ENCODE measurements at places on chromosomes 1 and 21. TPM values are rescaled to one million over a fixed set of nuclear protein-coding genes. Genes with fewer than 3 reads are reported as not detected.

Gene SAMD11
- total RNA-seq: not detected

Gene ADAMTS4
- total RNA-seq: 0.30 TPM

Gene S100A12
- total RNA-seq: not detected

Gene WNT2B
- total RNA-seq: not detected

Gene KCNE2
- total RNA-seq: not detected

Gene FAM72C
- total RNA-seq: 17.5 TPM

Gene TRIM67
- total RNA-seq: not detected

Gene LMOD1
- total RNA-seq: not detected

Gene OR2L13
- not detected for total RNA-seq

Gene RGS16
- 10.2 TPM for total RNA-seq

Gene ZBTB37
- 10.1 TPM for total RNA-seq

Gene XKR8
- 6.6 TPM for total RNA-seq

Gene G0S2
- 0.89 TPM for total RNA-seq

Gene RCAN3
- 61.0 TPM for total RNA-seq

Gene ASAP3
- 0.75 TPM for total RNA-seq

Gene GUK1
- total RNA-seq: 247 TPM

Gene NR5A2
- not detected for total RNA-seq

Gene LCE6A
- not detected for total RNA-seq

Gene LRRC71
- not detected for total RNA-seq

Gene OTUD7B
- total RNA-seq: 9.0 TPM

Gene PFDN2
- 65.1 TPM for total RNA-seq

Gene SYCP1
- total RNA-seq: not detected

Gene KIF21B
- total RNA-seq: 87.2 TPM

Gene HCRTR1
- not detected for total RNA-seq

Gene LIN28A
- not detected for total RNA-seq

Gene SPATA45
- total RNA-seq: not detected

Gene ZBED6
- total RNA-seq: 20.5 TPM

Gene FNDC10
- 8.8 TPM for total RNA-seq

Gene GJA5
- total RNA-seq: not detected

Gene FAM167B
- 0.52 TPM for total RNA-seq

Gene KCNJ9
- total RNA-seq: not detected

Gene HTR6
- not detected for total RNA-seq

Gene GPR37L1
- not detected for total RNA-seq

Gene LCK
- 422 TPM for total RNA-seq

Gene GJA9
- total RNA-seq: not detected

Gene FCAMR
- total RNA-seq: 0.07 TPM

Gene MPL
- total RNA-seq: not detected

Gene TOE1
- total RNA-seq: 25.1 TPM

Gene LYSMD1
- total RNA-seq: 2.8 TPM
